Activated CD4-positive, alpha-beta T cell treated with anti-CD3 and anti-CD28 coated beads, Interleukin-10, Interleukin-2, amounts not matched to agents 100 ng/mL and 50 ng/mL, durations not matched to agents 16 hours and 8 hours (primary cell): ENCODE measurements at places on chromosomes 4 and X.

GRCh38 chr4:7783541-7783940 is 156.1 kb downstream of the AFAP1 start:
- no peak for DNase-seq

DNA sequence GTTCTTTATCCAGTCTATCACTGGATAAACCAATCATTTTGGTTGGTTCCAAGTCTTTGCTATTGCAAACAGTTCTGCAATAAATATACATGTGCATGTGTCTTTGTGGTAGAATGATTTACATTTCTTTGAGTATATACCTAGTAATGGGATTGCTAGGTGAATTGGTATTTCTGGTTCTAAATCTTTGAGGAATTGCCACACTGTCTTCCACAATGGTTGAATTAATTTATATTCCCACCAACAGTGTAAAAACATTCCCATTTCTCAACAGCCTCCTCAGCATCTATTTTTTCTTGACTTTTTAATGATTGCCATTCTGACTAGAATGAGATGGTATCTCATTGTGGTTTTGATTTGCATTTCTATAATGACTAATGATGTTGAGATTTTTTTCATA is 791.7 kb upstream of the AGA start:
- DNase-seq, result no peak

GRCh38 chr4:38082424-38083385 is 122.5 kb downstream of the PTTG2 start:
- no peak for DNase-seq

DNA sequence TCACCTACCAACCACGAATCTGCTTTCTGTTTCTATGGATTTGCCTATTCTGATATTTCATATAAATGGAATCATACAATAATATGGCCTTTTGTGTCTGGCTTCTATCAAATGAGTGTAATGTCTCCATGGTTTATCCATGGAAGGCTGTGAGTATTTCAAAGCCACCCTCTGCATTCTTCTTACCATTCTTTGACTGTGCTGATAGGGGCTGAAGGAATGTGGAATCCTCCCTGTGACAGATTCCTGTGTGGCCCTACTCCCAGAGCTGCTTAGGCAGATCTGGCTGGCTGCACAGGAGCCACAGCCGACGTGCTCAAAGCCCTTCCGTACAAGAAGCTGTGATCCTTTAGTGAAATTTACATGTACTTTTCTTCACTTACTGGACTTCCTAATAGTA is 163.2 kb downstream of the HS6ST2 start:
- no peak for DNase-seq

- no peak for DNase-seq
Measured at GRCh38 chr4:16067515-16067914, 16.3 kb downstream of the PROM1 start.
